H9 (cell line): ENCODE measurements at places on chromosomes 6 and 20. TPM values are rescaled to one million over a fixed set of nuclear protein-coding genes. Genes with fewer than 3 reads are reported as not detected.
A peak's percentile ranks its signal among the peaks of the same experiment; 100 is the strongest.

Gene ZNF831
- not detected in 2 replicates for total RNA-seq

GRCh38 chr20:63498960-63499337 lies at the start of gene EEF1A2:
Gene EEF1A2 (minus strand): TSS chr20:63499083. CDS start chr20:63497763, 1,320 bp downstream.
- peak within 1 kb of the TSS; percentile 47 for H3K4me3 ChIP-seq
- peak; percentile 31 for DNase-seq
- no peaks in the 10 kb centered on the region for H3K36me3 ChIP-seq
- no peaks in the 10 kb centered on the region for H3K4me1 ChIP-seq

GRCh38 chr20:38460040-38460623 lies 12.5 kb upstream of the RALGAPB start:
- no peaks in the 10 kb centered on the region for H3K36me3 ChIP-seq
- no peaks in the 10 kb centered on the region for H3K4me1 ChIP-seq
- H3K4me3 ChIP-seq: no peak overlapping the region
- H3K27ac ChIP-seq: no peak overlapping the region

- H3K27ac ChIP-seq: no peak overlapping the region
- no peaks in the 10 kb centered on the region for H3K27me3 ChIP-seq
- H3K4me1 ChIP-seq: no peaks in the 10 kb centered on the region
- H3K4me3 ChIP-seq: no peak overlapping the region; the same call in 2 of the 3 replicates
Observed at GRCh38 chr6:112227411-112227810, 27.0 kb downstream of the LAMA4 start.

GRCh38 chr6:20200761-20201630 lies 11.3 kb downstream of the MBOAT1 start:
- no peak overlapping the region for H3K27ac ChIP-seq
- peaks cover 14% of the 10 kb centered on the region; the same call in 1 of the 2 replicates for H3K4me1 ChIP-seq
- H3K27me3 ChIP-seq: no peaks in the 10 kb centered on the region
- no peak for DNase-seq
- H3K4me3 ChIP-seq: no peak overlapping the region

DNA sequence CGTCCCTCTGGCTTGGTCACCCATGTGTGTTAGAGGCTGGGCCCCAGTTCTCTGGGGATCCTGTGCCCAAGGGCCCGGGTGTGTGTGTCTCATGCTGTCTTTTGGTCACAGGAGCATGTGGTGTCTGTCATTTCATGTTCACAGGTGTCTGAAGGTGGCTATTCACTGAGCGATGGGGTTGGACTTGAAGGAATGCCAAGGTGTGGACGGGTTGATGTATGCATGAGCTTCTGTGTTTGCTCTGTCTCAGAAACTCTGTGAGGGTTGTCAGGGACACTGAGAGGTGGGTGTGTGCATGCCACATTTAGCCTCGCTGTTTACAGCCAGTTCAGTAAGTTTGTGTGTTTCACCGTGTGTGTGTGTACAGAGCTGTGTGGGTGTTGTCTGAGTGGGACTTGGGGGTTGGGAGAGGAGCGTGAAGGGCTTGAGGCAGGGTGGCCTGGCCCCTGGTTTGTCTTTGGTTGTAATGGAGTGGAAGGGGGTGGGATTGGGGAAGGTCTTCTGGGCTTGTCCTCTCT lies 1.2 kb downstream of the DDR1 start:
- no peaks in the 10 kb centered on the region for H3K27me3 ChIP-seq
- peak overlapping the region; percentile 59 for H3K27ac ChIP-seq
- H3K36me3 ChIP-seq: peaks cover 29% of the 10 kb centered on the region
- H3K4me3 ChIP-seq: peak overlapping the region; percentile 90

Gene SGK2
- total RNA-seq: not detected in 2 replicates

DNA sequence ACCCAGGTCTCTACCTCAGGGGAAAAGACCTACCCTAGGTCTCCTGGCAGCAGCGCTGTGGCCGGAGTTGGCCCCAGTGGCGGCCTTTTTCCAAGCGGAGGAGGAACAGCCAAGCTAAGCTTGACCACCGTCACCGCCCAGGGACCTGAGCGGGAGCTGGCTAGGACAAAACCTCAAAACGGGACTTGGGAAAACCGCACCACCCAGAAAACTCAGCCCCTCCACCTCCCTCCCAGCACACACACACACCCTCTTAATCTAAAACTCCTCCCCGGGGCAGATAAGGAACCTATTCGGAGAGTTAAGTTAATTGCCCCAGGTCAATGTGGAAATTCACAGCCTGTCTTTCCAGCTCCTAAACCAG lies 2.7 kb upstream of the TRERF1 start:
- peak; percentile 55 for DNase-seq
- no peaks in the 10 kb centered on the region for H3K27me3 ChIP-seq
- peak overlapping the region; percentile 99 for H3K4me3 ChIP-seq
- H3K27ac ChIP-seq: no peak overlapping the region
- no peaks in the 10 kb centered on the region; the same call in 1 of the 2 replicates for H3K4me1 ChIP-seq

DNA sequence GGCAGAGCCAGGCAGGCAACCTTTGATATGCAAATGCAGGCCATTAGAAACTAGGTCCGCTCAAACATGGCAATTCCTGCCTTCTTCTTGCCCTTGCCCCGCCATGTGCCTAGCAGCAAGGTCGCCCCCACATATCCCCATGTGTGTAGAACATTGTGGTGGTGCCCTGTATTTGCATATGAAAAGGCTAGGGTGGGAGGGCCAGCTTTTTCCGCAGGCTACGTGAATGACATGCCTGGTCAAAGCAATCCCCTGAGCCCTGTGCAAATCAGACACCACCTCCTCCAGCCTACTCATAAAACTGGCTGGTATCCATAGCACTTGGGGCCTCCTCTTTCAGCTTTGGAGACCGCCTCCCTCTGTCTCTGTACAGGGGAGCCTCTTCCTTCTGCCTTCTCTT lies 31.6 kb downstream of the GSTA2 start:
- no peak overlapping the region for H3K27ac ChIP-seq
- no peaks in the 10 kb centered on the region for H3K36me3 ChIP-seq
- H3K4me1 ChIP-seq: peaks cover 2% of the 10 kb centered on the region; the same call in 1 of the 2 replicates
- peak; percentile 50 for DNase-seq
- H3K4me3 ChIP-seq: no peak overlapping the region
- H3K27me3 ChIP-seq: no peaks in the 10 kb centered on the region

DNA sequence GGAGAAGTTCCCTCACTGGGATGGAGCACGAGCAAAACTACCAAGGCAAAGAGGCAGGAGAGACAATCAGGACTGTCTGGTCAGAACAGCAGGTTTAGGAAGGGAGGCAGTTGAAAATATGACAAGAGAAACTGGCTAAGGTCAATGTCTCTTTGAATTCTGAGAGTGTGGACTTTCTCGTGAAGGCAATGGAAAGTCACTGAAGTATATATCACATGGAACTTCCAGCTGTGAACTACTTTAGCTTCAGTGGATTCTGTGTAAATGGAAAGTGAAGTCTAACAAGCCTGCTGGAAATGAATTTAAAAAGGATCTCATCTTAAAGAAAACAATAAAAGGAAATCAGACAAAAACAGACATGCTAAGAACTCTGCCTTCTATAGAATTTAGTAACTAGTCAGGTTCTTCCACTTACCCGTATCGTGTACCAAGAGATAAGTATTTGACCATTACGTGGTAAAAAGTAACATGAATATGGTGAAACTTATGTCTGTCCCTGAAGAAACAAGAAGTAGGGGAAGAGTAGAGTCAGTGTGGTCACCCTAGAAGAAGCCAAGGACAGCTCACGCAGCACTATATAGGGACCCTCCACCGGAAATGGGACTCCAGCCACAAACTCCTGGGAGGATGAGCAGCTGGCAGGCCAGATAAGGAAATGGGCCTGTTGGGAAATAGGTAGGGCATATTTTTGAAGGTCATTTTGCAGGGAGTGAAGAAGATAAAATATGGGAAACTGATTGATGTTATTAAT lies 123.4 kb downstream of the MAP7 start:
- H3K27me3 ChIP-seq: no peaks in the 10 kb centered on the region
- peaks cover 10% of the 10 kb centered on the region; the same call in 1 of the 2 replicates for H3K4me1 ChIP-seq
- no peaks in the 10 kb centered on the region for H3K36me3 ChIP-seq
- no peak overlapping the region for H3K27ac ChIP-seq
- DNase-seq: no peak

GRCh38 chr6:18263418-18264218 lies 712 bp downstream of the DEK start:
- peaks cover 45% of the 10 kb centered on the region for H3K36me3 ChIP-seq
- no peak for DNase-seq
- H3K4me1 ChIP-seq: peaks cover 8% of the 10 kb centered on the region; the same call in 1 of the 2 replicates
- peak overlapping the region; percentile 88 for H3K4me3 ChIP-seq
- H3K27ac ChIP-seq: peak overlapping the region; percentile 40
- H3K27me3 ChIP-seq: no peaks in the 10 kb centered on the region
